ENCODE measurements at places on chromosomes 4 and X.

- no peak for DNase-seq
Measured at GRCh38 chrX:97787849-97788248, 904.1 kb downstream of the RPA4 start.

DNA sequence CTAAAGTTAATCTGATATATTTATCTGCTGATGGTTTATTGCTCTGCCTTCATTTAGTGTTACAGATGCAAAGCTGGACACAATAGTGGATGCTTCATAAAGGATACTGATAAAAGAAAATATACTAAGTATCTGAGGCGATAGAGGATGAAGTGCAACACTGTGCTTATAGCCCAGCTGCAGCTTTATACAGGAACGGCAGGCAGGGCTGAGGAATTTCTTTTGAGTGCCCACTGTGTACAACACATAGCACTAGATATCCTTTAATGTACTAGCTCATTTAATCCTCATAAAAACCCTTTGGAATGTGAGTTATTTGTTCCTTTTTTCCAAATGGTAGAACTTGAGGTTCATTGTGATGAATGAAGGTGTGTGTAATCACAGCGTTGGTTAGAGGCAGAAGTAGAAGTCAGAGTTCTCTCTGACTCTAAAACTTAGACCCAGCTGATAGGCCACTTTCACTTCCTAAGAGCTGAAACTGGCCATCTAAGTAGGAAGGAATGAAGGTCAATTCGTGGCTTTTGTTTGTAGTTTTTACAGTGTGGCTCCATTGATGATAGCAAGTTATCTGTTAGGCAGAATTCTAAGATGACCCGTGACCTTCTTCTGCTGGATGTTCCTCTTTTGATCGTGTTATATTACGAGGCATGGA is 138.0 kb downstream of the VEGFC start:
- DNase-seq: no peak

- no peak for DNase-seq
Measured at GRCh38 chr4:2615821-2616220, 79.4 kb downstream of the FAM193A start.

DNA sequence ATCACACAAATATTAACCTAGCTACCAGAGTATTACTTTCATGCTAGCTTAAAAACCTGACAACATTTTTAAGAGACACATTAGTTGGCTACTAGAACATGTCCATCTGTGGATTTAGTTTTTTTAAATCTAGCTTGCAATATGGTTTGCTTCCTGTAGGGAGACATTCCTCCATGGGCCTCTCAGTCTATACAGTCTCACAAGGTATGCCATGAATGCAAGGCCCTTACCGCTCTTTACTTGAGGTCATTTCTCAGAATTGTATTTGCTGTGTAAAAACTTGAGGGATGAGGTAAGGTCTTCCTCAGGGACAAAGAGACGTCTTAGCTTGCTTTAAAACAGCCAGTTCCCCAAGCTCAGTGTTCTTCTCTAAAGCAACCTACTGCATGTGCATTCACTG is 26.9 kb downstream of the UBA6 start:
- DNase-seq: no peak

DNA sequence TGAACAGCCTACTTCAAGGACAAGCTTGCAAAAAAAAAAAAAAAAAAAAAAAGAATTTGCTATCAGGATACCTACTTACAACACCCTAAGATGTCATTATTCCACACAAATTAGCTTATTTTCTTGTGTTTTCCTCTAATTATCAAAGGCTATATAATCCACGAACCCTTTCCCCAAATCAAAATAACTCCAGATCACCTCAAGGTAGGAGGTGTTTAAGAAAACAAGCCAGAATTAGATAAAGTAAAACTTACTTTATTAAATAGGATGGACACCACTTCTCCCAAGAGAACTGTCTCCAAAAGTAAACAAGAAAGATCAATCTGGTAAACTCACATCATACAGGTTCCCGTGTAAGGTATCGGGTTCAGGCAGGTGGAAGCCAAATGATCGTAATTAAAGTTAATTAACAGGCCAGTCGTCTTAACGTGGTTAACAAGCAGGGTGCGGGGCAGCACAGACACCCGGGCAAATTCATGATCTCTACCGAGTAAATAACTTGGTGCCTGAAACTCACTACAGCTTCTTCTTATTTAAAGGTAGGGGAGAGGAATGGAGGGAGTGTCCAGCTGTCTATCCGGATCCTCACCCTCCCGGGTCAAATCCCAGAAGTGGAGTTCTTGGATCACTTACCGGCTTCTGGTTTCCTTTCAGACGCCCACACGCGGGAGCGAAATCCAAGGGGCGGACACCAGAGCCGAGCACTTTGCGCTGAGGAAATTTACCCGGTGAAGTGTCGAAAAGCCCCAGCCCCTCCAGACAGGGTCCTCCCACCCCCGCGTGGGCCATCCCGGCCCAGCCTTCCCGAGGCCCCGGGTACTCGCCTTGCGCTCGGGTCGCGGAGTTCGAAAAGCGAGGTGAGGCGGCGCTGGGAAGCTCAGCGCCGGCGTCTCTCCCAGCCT is 708 bp downstream of the ARAP2 start:
- peak; percentile 26 for DNase-seq

DNA sequence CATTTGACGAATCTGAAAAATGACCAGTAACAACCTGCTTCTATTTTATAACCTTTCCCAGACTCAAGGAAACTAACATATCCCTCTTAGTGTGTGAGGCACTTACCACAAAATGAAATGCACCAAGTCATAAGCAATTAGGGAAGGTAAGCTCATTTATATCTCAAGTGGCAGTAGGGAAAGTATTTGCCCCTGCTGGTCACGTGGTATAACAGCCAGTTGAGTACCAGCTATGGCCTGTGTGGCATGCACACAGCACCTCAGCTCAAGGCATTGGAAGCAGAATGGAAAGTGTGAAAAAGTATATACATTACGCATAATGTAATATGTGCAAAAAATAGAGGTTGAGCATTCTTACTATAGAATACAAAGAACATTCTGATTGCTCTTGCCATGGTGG is 178.3 kb upstream of the GYPA start:
- DNase-seq: no peak

GRCh38 chrX:103386332-103386731 is 10.0 kb downstream of the BEX3 start:
- DNase-seq: no peak

GRCh38 chr4:125811892-125812291 is 497.1 kb downstream of the FAT4 start:
- no peak for DNase-seq

All from RCC 7860 (cell line).